ENCODE measurements at places on chromosomes 11 and 22.

- DNase-seq = no peak
Observed at GRCh38 chr11:38481391-38481790, 1883.4 kb upstream of the RAG2 start.

DNA sequence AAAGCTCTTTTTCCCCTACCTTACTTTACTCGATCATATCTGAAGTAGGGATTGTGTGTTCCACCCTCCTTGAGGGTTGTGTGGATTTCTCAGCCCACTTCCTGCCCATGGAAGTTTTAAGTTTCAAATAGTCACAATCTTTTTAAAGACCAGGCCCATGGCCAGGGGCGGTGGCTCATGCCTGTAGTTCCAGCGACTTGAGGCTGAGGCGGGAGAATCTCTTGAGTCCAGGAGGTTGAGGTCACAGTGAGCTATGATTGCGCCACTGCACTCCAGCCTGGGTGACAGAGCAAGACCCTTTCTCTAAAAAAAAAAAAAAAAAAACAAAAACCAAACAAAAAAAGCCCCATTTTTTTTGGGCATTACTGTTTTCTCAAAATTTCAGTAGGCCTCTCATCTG, 36.3 kb upstream of the LRRC10B start:
- no peak for DNase-seq

DNA sequence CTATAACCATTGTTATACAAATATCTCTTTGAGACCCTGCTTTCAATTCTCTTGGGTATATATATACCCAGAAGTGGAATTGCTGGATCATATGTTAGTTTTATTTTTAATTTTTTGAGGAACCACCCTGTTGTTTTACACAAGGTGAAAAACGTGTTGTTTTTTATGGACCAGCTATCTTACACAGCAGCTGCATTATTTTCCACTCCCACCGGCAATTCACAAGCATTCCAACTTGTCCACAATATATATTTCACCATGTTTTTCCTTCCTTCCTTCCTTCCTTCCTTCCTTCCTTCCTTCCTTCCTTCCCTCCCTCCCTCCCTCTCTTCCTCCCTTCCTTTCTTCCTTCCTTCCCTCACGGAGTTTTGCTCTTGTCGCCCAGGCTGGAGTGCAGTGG, 6.3 kb upstream of the APOL5 start:
- DNase-seq = no peak

GRCh38 chr22:20940186-20940651, 23.0 kb downstream of the CRKL start:
- no peak for DNase-seq

- DNase-seq = no peak
Observed at GRCh38 chr11:70545610-70545912, 147.2 kb downstream of the CTTN start.

All from left forelimb (tissue), 1 donor.